ENCODE measurements at places on chromosomes 5 and 9.

DNA sequence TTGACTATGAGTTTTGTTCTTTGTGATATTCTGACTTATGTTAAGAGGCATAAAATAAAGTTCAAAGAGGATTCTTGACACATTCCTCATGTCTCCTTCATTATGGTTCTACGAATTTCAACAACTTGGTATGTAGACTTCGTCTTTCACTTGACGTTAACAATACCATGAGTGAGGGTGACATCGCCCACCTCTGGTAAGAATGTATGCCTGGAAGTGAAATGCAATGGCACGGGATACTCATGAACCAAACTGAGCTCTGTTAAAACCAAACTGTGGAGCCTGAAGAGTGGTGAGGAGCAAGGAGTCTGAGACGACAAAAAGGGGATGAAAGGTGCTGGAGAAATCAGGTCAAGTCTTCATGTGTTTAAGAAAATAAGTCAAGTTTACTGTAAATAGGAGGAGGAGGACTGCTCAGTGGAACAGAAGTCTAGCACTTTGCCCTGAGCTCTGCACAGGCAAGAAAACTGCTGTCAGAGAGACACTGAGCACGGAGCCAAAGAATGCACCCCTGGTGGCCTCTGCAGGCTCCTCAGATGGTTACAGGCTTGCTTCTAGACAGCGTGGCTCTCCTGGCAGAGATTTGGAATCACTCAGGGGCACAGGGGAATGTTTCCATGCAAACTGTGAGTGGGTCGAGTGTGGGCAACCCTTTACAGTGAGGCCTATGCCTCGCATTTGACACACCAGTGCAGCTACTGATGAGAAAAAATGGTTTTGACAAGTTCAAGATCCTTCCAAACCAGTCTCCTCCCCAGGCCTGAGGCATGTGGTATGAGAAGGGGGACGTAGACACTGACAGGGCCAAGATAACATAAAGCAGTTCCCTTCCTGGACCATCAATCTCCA is 470.1 kb downstream of the IRX1 start:
- no peak for DNase-seq

GRCh38 chr5:21236971-21237427 is 1249.0 kb upstream of the CDH18 start:
- DNase-seq: no peak

GRCh38 chr5:145775411-145775810 is 59.7 kb downstream of the PRELID2 start:
- DNase-seq: no peak

GRCh38 chr5:90640484-90641059 is 82.0 kb downstream of the ADGRV1 start:
- no peak for DNase-seq

GRCh38 chr9:91426123-91426745 is 2.6 kb upstream of the NFIL3 start:
- no peak for DNase-seq

DNA sequence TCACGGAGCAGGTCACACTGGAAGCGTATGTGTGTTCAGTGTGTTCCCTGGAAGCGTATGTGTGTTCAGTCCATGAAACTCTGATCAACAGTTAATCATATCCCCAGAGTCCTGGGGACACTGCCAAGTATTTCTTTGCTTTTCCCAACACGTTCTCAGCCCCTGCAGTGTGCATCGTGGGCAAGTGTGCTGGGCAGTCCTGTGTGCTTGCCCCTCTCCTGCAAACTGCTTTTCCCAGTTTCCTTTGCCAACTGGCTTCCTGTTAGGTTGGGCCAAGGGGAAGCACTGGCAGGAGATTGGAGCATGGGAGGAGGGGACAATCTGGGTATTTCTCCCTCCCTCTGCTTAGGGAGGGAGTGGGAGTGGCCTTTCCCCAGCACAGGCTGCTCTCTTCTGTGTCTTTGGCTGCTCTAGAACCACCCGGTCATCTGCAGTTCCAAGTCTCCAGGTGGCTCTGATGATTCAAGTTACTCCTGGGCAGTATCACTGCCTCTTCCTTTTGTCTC is 36.8 kb upstream of the NEK6 start:
- DNase-seq: peak; percentile 65

GRCh38 chr9:93308158-93308602 is 124.2 kb downstream of the WNK2 start:
- no peak for DNase-seq

DNA sequence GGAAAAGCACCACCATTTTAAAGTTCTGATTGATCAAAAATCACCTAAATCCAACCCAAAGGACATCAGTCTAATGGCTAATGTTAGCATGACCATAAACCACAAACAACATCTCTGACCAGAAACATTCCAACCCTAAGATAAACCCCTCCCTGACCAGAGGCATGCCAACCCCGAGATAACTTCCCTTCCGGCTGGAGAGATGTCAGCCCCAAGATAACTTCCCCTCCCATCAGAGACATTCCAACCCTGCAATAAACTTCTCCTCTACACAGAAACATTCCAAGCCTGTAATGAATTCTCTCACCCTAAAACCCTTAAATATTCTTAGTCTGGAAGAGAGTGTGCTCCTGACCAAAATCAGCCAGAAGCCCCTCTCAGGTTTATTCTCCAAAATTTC is 364.3 kb downstream of the KCNN2 start:
- DNase-seq: no peak

DNA sequence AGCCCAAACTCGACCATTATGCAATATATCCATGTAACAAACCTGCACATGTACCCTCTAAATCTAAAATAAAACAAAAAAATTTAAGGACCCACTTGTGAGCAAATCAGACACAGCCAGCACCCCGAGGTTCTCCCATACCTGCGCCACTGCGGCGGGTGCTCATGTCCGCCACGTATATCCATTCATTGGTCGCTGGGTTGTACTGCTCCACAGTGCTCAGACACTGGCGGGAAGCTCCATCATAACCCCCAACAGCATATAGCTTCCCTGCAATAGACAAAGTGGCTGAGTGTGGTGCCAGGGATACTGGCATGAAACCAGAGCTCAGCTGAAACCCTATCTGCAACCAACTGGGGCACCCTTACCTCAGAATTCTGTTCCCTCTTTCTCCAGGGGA is 102.0 kb downstream of the KLHL3 start:
- DNase-seq: no peak

DNA sequence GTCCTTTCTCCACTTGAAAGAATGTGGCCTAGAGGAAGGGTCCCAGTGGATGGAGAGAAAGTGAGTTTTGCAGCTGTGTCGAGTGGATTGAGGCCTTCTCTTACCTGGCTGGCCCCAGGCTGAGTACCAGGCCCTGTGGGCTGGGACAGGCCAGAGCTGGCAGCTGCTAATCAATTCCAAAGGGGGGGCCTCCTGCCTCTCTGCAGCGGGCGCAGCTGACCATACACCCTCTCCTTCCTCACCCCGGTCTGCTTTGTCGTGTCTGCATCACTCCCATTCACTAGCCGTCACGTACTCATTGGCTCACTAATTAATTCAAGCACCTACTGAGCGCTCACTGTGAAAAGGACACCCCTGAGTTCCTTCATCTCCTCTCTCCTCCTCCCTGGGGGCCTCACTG is 58.4 kb upstream of the PITX1 start:
- peak; percentile 35 for DNase-seq

DNA sequence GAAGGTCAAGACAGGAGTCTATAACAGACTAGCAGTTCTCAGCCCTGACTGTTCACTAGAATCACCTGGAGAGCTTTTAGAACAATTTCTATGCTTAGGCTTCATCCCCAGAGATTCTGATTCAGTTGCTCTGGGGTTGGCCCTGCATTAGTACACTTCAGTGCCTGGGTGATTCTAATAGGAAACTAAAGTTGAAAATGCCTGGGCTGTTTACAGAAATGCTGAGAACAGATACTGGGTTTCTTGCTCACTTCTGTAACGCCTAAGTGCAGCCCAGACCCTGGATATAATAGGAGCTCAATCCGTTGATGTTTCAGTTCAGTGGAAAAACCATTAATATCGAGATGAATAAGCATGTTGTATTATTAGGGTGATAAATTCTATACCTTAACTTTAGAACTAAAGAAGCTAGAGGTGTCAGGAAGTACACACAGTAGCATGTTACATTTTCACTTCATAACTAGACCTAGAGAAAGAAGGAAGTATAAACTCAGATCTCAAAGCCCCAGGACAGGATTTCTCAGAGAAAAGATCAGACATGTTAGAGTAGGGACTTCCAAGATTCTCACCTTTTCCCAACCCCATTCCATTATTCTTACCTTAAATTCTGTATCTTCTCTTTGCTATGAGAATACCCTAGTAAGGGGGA is 20.4 kb downstream of the HAVCR2 start:
- no peak for DNase-seq

All from sigmoid colon (tissue), 7 donors.